ENCODE measurements at places on chromosomes 2 and 18. TPM values are rescaled to one million over a fixed set of nuclear protein-coding genes. Genes with fewer than 3 reads are reported as not detected.
A peak's percentile ranks its signal among the peaks of the same experiment; 100 is the strongest.

DNA sequence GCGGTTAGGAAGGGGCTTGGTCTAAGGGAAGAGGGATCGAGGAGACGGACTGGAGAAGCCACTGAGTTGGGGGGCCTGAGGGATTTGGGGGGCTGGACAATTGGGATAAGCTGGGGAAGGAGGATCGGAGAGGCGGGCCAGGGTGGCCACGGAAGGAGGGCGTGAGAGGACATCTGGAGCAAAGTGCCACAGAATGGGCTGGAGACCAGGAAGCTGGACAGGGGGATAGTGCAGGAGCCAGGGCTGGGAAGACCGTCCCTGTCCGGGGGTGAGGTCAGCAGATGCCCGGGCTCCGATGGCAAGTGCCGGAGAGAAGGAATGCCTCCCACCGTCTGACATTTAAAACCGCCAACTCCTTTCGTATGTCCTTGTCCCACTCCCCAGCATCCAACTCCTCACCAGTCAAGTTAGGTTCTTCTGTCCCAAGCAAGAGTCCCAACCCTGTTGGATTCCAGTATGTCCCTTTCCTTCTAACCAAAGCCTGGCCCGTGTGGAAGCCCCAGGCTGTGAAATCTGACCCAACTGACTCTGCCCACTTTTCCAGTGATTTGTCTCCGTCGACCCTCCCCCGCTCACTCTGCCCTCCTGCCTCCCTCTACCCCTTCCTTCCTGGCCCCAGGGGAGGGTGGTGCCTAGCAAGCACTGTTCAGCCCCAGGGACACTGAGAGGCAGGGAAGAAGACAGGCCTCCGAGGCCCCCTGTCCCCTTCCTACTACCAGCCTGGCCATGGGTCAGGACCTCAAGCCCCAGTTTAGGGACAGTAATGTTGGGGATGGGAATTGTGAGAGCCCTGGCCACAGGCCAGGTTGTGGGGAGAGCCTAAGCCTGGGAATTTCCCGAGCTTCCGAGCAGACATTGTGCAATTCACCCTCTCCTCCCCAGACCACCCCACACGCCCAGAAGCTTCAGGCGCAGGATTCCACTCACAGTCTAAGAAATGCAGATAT is 31.5 kb upstream of the TMBIM1 start:
- DNase-seq = peak; percentile 74
- no peaks in the 10 kb centered on the region for H3K36me3 ChIP-seq
- H3K4me1 ChIP-seq = peaks cover 21% of the 10 kb centered on the region
- peak overlapping the region; percentile 33 for H3K27ac ChIP-seq
- H3K4me3 ChIP-seq = peak overlapping the region; percentile 67

GRCh38 chr18:33878213-33878612 is 300.2 kb downstream of the ASXL3 start:
- no peak for DNase-seq
- no peak overlapping the region for H3K27ac ChIP-seq
- no peak overlapping the region for H3K4me3 ChIP-seq
- H3K4me1 ChIP-seq = no peaks in the 10 kb centered on the region

DNA sequence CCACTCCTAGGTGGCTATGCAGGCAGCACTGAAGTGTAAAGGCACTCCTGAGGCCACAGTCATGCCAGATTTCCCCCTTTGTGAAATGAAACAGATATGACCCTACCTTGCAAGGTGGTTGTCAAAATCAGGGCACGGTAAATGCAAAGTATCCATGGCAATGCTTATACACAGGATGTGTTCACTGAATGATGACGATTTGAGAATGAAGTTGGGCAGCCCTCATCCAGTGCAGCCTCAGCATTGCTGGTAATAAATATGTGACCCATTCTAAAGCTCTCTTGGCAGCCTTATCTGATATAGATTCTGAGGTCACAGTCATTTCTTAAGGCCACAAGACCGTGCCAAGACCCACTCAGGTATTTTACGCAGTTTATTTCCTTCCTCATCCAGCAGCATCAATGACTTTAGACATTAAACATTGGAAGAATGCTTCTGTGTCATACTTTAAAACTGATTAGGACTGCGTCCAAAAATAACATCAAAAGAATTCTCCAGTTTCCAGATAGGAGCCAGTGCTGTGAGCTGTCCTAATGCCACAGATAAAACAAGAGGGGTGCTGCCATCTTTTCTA is 125.5 kb upstream of the SERTAD2 start:
- H3K4me1 ChIP-seq = peaks cover 41% of the 10 kb centered on the region
- peak overlapping the region; percentile 45 for H3K27ac ChIP-seq
- DNase-seq = peak; percentile 35
- no peak overlapping the region for H3K4me3 ChIP-seq
- no peaks in the 10 kb centered on the region for H3K27me3 ChIP-seq

DNA sequence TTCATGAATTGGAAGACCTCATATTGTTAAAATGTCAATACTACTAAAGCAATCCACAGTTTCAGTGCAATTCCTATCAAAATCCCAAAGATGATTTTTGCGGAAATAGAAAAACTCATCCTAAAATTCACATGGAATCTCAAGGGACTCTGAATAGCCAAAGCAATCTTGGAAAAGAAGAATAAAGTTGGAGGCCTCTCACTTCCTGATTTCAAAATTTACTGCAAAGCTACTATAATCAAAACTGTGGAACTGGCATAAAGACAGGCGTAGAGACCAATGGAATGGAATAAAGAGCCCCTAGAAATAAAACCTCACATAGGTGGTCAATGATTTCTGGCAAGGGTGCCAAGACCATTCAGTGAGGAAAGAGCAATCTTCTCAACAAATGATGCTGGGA is 42.3 kb downstream of the ACOXL start:
- peaks cover 58% of the 10 kb centered on the region for H3K27me3 ChIP-seq
- no peak overlapping the region for H3K27ac ChIP-seq
- no peaks in the 10 kb centered on the region for H3K4me1 ChIP-seq
- H3K4me3 ChIP-seq = no peak overlapping the region

DNA sequence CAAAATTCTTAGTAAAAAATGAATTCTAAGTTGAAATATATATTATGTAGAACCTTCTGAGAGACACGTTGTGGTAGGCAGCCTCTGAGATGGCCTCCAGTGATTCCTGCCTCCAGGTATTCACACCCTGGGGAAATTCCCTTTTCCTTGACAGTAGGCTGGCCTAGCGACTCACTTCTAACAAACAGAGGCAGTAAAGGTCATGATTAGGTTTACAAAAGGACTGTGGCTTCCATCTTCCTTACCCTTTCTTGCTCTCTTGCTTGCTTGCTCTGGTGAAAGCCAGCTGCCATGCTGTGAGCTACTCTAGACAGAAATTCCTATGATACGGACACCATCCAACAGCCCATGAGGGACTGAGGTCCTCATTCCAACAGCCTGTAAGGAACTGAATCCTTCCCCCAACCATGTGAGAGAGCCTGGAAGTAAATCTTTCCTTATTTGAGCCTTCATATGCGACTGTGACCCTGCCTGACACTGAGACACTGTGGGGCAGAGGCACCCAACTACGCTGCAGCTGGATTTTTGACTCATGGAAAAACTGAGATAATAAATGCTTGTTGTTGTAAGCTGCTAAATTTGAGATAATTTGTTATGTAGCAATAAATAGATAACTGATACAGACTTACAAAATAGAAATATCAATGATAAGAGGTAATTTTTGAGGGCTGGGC is 32.7 kb upstream of the SERTAD2 start:
- no peaks in the 10 kb centered on the region for H3K4me1 ChIP-seq
- H3K4me3 ChIP-seq = no peak overlapping the region
- H3K27ac ChIP-seq = no peak overlapping the region
- no peak for DNase-seq
- no peaks in the 10 kb centered on the region for H3K27me3 ChIP-seq
- no peaks in the 10 kb centered on the region for H3K36me3 ChIP-seq

DNA sequence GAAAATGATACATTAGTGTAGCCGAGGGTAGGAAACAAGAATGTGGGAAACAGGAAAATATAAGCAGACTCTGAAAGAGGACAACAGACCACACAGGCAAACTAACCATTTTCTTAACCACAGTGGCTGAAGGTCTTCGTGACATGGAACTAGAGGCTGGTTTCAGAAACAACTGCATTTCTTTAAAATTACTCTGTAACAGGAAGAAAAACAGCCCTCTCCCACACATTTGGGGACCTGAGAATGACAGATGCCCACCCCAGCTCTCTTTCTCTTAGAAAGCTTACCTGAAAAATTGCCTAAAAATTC is 13.8 kb upstream of the SLC25A52 start:
- no peaks in the 10 kb centered on the region for H3K36me3 ChIP-seq
- H3K4me3 ChIP-seq = no peak overlapping the region
- H3K4me1 ChIP-seq = no peaks in the 10 kb centered on the region
- no peaks in the 10 kb centered on the region for H3K27me3 ChIP-seq

- H3K4me1 ChIP-seq = no peaks in the 10 kb centered on the region
- H3K4me3 ChIP-seq = no peak overlapping the region
These were observed 118.9 kb upstream of the NT5C1B start for GRCh38 chr2:18708203-18708715.

DNA sequence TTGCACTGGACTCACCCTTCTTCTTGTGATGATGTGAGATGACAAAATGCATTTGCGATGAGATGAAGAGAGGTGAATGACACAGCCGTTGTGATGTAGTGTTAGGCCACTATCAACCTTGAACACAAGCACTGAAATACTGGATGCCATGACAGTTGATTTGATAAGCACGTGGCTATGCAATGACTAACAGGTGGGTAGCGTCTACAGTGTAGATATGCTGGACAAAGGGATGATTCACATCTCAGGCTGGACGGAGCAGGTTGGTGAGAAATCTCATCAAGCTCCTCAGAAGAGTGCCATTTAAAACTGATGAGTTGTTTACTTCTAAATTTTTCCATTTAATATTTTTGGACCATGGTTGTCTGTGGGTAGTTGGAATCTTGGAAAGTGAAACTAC is 375.8 kb upstream of the LYPD1 start:
- H3K4me3 ChIP-seq = no peak overlapping the region
- H3K27me3 ChIP-seq = no peaks in the 10 kb centered on the region
- no peak overlapping the region for H3K27ac ChIP-seq
- H3K36me3 ChIP-seq = no peaks in the 10 kb centered on the region
- no peak for DNase-seq

GRCh38 chr2:235314371-235314930 is 179.4 kb upstream of the AGAP1 start:
- H3K4me3 ChIP-seq = no peak overlapping the region
- no peaks in the 10 kb centered on the region for H3K27me3 ChIP-seq
- no peaks in the 10 kb centered on the region for H3K36me3 ChIP-seq
- no peak overlapping the region for H3K27ac ChIP-seq
- no peak for DNase-seq
- H3K4me1 ChIP-seq = peaks cover 3% of the 10 kb centered on the region

DNA sequence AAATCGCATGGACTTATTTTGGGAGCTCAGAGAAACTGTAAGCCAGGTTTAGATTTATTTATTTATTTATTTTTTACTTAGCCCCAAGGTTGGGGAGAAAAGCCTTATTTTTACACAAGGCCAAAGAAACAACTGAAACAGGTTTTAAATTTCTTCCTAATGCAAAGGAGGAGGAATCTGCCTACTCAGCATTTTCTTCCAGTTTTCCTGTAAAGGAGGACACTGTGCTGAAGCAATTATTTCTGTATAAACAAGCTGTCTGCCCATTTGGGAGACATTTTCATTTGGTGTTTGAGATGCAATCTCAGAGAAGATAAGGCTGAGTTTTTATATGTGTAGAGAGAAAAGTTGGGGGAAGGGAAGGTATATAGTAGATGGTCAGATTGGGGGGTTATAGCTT is 125.0 kb downstream of the ETAA1 start:
- no peaks in the 10 kb centered on the region for H3K4me1 ChIP-seq
- no peaks in the 10 kb centered on the region for H3K36me3 ChIP-seq
- H3K27ac ChIP-seq = no peak overlapping the region
- H3K4me3 ChIP-seq = no peak overlapping the region
- no peak for DNase-seq

GRCh38 chr18:74526488-74526887 is 7.8 kb upstream of the CNDP1 start:
- H3K27me3 ChIP-seq = no peaks in the 10 kb centered on the region
- no peak overlapping the region for H3K27ac ChIP-seq

GRCh38 chr2:147600646-147601045 is 244.2 kb upstream of the ACVR2A start:
- no peak overlapping the region for H3K27ac ChIP-seq
- H3K4me3 ChIP-seq = no peak overlapping the region
- no peaks in the 10 kb centered on the region for H3K36me3 ChIP-seq
- H3K27me3 ChIP-seq = no peaks in the 10 kb centered on the region

- no peak overlapping the region for H3K27ac ChIP-seq
- no peaks in the 10 kb centered on the region for H3K36me3 ChIP-seq
- peaks cover 6% of the 10 kb centered on the region for H3K27me3 ChIP-seq
- no peaks in the 10 kb centered on the region for H3K4me1 ChIP-seq
These were observed 308.9 kb downstream of the ETAA1 start for GRCh38 chr2:67706082-67706481.

- H3K36me3 ChIP-seq = no peaks in the 10 kb centered on the region
- no peaks in the 10 kb centered on the region for H3K27me3 ChIP-seq
- no peak overlapping the region for H3K4me3 ChIP-seq
- DNase-seq = no peak
- no peaks in the 10 kb centered on the region for H3K4me1 ChIP-seq
- no peak overlapping the region for H3K27ac ChIP-seq
These were observed 160.0 kb upstream of the SLC39A10 start for GRCh38 chr2:195496991-195497390.

DNA sequence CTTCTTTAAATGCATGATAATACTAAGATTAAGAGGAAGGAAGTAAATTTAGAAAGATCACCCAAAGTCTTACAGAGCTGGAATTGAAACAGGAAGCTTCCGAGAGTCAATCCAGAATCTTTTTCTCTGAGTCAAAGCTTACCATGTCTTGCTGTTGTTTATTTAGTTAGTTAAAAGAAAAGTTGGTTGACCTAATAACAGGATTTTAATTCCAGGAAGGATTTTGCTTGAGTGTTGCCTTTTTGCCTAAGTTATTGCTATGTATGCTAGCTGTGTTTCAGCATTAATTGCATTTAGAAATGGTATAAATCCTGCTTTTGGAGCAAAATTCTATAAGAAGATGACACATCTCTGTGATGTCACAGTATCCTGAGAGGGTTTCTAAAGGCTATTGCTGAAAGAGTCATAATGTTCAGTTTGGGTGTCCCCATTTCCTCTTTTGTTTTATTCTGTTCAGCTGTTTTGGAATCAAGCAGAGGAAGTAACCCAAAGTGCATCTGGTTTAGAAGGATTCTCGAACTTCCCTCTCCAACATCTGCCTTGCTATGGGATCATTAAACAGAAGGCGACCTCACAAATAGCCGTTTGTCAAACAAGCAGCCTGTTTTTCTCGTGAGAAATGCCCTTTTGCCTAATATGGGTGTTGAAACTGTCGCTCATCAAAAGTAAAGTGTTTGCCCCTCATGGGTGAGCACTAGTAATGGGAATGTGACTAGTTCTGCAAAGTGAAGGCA is 271.5 kb upstream of the MMADHC start:
- H3K27ac ChIP-seq = peak overlapping the region; percentile 7
- H3K36me3 ChIP-seq = no peaks in the 10 kb centered on the region
- peaks cover 39% of the 10 kb centered on the region for H3K4me1 ChIP-seq
- no peaks in the 10 kb centered on the region for H3K27me3 ChIP-seq
- peak; percentile 64 for DNase-seq

Gene SERPINB2
- total RNA-seq = 0.74 TPM

Gene PFN4
- 0.69 TPM for total RNA-seq

Gene MOCOS
- 0.34 TPM for total RNA-seq

Gene CCDC68
- not detected for total RNA-seq

Gene EN1
- 4.7 TPM for total RNA-seq

Gene TUBA4B
- total RNA-seq = not detected

Gene CCDC150
- total RNA-seq = 12.2 TPM
